Stimulated activated CD4-positive, alpha-beta T cell treated with anti-CD3 and anti-CD28 coated beads, Interleukin-1b, Interleukin-23, amount 100 ng/mL, for 1 hour (primary cell): ENCODE measurements at places on chromosomes 6 and 20.

DNA sequence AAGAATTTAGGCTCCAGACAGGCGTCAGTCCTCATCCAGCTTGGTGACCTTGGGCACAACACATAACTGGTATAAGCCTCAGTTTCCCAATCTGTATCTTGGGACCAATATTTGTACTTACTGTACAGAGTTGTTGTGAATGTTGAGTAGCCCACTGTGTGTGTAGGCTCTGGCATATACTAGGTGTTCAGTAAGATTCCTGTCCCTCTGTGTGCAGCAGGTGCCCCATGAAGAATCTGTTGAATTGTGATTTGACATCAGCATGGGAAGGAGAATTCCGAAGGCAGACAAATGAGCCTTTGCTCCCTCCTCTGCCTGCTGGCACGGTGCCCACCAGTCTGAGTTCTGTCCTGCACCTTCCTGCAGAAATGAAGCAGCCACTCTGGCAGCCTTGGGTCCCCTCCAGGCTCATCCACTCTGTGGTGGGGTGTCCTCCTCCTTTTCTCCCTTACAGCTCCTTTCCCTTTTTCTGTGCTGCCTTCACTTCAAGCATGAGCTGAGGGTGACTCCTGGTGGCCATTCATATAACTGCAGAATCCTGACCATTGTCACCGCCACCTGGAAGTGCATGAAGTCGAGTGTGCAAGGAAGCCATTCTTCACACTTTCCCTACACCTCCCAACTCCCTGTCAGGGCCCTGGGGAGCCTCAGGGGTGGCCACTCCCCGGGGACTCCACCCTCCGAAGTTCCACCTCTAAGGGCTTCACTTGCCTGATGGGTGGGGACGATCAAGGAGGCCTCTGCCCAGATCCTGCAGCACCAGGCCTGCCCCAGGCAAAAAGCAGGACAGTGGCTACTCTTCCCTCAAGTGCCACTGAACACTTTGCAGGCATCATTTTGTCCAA lies 48.2 kb downstream of the MRPL14 start:
- peak; percentile 50 for DNase-seq

GRCh38 chr6:9139746-9140145 lies 704.4 kb upstream of the SLC35B3 start:
- no peak for DNase-seq

DNA sequence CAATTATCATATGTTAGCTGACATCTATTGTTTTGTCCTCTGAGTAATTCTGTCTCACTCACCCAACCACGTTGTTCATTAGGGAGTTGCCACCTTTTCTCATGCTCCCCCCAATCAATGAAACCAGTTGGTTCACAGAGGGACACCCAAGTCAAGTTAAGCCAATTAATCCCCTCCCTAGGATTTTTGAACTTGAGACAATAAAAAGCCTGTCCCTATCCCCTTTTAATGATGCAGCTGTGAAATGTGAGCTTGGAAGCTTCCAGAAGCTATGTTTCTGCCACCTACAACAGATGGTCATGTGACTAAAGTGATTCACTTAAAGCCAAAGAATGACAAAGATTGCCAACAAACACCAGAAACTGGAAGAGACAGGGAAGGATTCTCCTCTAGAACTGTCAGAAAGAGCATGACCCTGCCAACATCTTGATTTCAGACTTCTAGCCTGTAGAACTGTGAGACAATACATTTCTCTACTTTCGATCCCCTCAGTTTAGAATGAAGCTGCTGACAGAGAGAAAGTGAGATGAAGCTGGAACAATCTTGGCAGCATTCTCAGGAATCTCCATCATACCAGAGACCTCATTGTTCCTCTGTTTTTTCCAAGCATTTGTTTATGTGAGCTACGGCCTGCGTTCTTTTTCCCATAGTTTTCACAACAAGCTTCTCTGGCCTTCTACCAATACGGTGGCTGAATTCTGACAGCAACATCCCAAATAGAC lies 57.8 kb upstream of the TPD52L1 start:
- no peak for DNase-seq

DNA sequence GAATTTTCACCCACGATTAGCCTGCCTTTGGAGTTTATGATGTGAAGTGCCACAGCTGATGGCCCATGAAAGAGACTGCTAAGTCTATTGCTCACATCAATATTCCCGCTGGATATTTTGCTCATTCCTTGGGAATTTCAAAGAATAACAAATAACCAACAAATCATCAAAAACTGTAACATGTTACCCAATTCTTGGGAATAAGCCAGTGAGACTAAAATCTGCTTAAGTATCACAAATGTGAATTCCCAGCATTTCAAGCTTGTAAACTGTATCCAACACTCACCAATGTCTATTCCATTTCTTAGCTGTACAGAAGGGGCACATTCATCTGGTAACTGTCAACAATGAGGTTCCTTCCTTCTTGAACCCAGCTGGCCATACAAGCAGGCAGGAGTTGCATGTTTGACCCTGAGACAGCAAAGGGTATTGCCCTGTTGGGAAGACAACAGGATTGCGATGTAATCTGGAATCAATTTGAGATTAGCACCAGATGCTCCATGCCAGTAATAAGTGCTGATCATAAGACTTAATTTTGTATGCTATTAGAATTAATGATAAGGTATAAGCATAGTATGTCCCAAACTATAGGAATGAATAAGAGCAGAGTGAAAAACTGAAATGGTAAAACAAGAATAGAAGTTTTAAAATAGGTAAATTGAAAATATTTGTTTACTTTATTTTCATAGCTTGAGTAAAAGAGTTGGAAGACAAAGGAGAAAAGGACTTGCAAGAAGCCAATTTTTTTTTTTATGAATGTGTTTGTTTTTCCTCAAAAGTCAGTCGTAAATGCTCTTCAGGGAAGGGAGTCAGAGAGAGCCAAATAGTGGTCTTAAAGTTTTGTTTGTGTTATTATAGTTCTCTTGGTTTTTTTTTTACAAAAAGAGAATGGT lies 58.8 kb downstream of the RSPO3 start:
- DNase-seq, result no peak

DNA sequence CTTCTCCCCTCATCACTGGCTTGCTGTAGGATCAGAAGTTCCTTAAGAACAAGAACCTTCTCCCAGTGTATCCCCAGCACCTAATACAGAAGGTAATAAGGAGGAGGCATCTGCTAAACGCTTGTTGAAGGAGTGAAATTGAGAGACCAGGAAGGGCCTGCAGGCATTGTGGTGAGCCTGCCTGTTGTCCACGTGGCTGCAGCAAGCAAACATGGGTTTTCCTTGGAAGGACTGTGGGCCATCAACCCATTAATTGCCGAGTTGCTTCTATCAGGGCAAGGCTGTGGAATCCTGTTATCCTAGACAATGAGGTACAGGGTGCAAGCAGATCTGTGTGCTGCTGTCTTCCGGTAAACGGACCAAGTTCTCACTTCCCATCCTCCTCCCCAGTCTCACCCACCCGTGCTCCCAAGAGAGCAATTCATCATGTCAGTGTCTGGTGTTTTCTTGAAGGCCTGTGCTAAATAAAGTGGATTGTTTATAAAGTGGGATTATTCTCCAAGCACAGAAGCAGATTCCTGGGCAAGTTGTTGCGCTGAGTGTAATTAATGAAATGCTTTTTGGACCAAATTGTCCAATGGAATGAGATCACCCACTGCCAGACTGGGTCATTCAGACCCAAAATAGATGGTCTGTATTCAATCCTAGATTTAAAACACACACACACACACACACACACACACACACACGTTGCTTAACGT lies 164.6 kb upstream of the CDYL start:
- DNase-seq, result no peak

DNA sequence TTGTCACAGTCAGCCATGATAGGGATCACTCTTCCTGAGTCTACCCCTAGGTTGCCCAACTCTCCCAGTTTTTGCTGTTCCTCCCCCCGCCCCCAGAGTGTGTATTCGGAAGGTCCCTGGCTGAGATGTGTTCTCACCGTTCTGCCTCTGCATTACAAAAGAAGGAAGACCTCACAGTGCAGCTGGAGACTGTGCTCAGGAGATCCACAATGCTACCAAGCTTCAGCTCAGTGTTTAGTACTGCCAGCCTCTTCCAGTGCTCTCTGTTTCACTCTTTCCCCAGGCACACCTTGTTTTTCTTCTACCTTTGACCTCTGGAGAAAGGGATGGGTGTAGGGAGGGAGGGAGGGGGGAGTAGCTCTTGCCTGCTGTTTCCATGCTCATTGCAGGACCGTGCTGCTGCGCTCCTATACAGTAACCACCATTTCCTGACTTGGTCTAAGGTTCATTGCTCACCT lies 13.4 kb upstream of the MOCS1 start:
- no peak for DNase-seq

DNA sequence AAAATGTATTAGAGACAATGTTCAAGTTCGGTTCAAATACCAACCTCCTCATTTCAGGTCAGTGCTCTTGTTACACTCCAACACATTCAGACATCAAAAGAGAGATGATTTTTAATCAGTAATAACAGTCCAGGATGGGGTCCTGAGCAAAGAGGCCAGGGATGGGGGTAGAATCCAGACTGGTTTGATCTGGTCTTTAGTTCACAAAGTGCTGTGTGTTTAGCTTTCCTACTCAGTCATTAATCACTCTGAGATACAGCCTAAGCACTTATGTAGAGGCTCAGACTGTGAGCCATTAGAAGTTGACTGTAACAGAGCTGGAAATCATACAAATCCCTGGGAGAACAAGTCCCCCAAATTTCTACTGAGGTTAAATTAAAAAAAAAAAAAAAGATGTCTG lies 241.6 kb downstream of the PTPRK start:
- no peak for DNase-seq

- DNase-seq, result no peak
These were observed 106.8 kb upstream of the MCHR2 start for GRCh38 chr6:100100776-100101175.

DNA sequence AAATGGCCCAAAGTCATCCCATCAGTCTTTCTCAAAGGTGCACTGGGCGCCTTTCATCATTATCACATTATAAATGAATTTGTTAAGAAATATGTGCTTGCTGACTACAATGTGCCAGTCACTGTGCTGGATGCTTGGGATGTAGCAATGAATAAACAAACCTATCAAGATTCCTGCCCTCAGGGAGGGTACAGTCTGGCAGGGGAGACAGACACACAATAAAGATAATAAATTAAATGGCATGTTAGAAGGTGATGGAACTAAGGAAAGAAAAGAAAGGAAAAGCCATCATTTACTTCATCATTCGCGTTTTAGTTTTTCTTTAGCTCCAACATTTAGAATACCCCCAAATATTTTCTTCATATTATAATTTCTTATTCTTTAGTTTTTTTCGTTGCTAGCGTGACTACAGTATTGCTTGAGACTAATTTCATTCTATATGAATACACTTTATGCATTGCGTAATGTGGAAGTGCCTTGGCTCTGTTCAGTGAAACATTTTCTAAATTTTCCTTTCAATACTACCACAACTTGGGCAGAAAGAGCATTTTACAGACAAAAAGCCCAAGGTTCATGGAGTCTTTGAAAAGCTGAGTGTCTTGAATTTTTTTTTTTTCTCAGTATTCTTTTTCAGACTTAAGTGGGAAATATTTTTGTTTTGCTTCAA lies 48.7 kb upstream of the CITED2 start:
- no peak for DNase-seq

- no peak for DNase-seq
These were observed 82.9 kb upstream of the ATXN1 start for GRCh38 chr6:16844183-16844582.

- DNase-seq, result no peak
These were observed 179.6 kb downstream of the UST start for GRCh38 chr6:148926478-148926877.

- no peak for DNase-seq
These were observed 47.6 kb upstream of the RNF24 start for GRCh38 chr20:4062721-4063606.

DNA sequence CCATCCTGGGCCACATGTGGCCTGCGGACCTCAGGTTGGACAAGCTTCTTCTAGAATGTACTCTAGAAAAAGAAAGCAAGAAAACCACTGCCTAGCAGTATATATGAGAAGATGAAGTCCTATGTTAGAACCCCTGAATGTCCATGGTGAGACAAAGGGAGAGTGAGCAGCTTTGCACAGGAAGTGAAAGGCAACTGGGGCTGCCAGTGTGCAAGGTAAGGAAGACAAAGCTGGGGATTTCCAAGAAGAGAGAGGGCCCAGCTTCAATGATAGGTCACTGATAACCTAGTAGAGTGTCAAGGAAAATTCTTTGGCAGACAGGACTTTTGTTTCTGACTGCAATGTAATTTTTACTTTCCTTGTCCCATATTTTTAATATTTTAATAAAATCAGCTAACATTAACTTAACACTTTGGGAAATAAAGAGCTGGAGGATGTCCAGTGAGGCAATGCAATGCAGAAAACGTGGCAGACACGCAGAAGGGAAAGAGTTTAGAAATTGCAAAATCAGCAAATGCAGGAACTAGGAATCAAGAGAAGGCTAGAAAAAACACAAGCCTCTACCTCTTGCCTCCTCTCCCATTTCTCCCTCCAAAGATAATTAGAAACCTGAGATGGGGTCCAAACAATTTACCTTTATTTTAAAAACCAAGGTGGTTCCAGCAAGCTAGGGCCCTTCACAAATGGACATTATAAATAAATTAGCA lies 47.4 kb downstream of the CYP39A1 start:
- DNase-seq, result no peak

DNA sequence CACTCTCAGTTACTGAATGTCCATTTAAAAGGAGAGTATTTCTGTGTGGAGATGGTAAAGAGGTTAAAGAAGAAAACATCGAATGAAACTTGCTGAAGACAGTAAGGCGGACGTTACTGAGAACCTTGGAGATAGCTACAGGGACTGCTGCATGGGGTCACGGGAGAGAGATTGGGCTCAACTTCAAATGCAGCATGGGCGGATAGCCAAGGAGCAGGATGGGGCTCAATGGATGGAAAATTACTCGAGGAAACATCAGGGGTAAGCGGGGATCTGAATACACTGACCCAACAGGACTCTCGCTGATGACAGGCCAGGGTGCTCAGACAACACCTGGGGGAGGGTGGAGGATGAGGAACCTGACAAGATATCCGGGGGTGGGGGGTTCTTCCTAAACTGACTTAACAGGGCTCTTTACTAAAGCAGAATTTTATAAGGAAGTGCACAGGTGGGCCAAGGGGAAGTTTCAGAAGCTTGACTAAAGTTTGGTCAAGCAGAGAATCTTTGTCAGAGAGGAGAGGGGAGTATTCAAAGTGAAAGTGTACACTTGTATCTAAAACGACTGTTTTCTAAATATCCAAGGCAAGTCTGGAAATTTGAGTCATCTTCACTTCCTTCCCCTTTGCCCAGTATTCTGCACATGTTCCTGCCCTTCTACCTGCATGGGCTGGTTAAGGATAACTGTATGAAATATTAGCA lies 22.8 kb downstream of the ECT2L start:
- DNase-seq, result no peak
